ENCODE measurements at places on chromosomes 4 and X.

- DNase-seq: no peak
Measured at GRCh38 chr4:12852338-12853307, 631.5 kb downstream of the RAB28 start.

GRCh38 chr4:10529291-10530136 lies 72.3 kb upstream of the ZNF518B start:
- no peak for DNase-seq

- DNase-seq: no peak
Measured at GRCh38 chrX:9131066-9131465, 97.1 kb upstream of the FAM9B start.

- no peak for DNase-seq
Measured at GRCh38 chr4:174702979-174703478, 126.0 kb downstream of the GLRA3 start.

GRCh38 chrX:15781961-15782699 lies 8.2 kb upstream of the ZRSR2 start:
- DNase-seq: no peak

DNA sequence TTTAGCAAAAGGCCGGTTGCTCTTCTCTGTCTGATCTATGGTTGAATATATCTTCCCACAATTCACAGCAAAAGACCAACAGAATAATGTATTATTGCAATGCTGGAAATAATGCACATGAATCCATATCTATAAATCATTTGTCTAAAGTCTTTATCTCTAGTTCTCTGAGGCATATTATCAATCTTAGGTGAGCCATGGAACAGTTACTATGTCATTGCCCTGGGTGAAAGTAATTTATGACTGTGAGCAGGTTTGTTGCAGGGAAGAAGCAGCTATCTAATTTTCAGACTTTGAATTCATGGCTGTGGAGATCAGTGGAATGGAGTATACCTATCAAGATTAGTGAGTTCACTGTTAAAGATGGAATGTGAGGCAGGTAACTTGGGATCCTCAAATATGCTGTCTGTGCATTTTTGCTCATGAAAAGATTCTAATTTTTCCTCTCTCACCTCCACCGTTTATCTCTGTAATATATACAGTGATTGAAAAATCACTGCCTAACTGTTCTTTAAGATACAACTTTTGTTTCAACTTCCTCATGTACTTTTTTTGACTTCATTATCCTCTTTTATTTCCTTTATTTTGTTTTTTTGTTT lies 256.8 kb upstream of the ARSJ start:
- DNase-seq: no peak

DNA sequence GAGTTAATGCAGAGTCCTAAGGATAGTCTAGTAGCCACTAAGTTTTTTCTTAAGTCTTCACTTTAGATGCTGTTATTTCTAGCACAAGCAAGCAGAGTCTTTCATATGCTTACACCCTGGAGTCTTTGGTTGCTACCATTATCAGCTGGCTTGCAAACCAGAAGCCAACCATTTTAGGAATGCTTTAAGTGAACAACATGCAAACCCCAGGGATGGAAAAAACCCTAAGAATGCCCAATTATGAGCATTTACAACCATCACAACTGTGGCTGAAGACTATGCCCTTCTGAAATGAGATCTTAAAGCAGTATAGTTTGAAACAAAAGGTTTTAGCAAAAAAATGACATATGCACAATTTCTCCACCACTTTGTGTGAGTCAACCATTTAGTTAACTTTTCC lies 6.6 kb downstream of the MID1IP1 start:
- DNase-seq: no peak

GRCh38 chrX:13780868-13781427 lies 35.9 kb downstream of the GPM6B start:
- no peak for DNase-seq

DNA sequence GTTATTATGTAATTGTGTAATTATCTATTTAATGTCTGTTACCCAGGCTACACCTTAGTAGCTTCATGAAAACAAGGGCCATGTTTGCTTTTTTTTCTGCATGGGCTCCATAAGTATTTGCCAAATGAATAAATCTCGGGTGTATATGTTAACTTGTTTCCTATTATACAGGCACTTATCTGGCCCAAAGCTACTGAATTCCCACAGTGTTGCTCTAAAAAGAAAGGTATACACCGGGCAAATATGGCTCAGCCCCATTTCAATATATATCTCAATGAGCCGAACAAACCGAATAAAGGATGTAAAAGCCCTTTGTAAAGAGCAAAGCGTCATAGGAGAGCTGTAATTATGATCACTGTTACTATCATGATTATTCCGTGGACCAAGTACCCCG lies 767 bp downstream of the PAQR3 start:
- no peak for DNase-seq

DNA sequence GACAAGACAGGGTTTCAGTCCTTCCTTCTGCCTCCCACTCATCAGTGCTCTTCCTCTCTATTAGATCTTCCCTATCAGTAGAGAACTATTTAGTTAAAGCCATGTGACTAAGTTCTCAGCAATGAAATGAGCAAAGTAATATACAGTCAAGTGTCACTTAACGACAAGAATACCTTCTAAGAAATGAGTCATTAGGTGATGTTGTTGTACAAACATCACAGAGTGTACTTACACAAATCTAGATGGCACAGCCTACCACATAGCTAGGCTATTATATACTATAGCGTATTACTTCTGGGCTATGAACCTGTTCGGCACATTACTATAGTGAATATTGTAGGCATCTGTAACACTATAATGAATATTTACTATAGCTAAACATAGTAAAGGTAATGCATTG lies 71.3 kb downstream of the POU4F2 start:
- no peak for DNase-seq

DNA sequence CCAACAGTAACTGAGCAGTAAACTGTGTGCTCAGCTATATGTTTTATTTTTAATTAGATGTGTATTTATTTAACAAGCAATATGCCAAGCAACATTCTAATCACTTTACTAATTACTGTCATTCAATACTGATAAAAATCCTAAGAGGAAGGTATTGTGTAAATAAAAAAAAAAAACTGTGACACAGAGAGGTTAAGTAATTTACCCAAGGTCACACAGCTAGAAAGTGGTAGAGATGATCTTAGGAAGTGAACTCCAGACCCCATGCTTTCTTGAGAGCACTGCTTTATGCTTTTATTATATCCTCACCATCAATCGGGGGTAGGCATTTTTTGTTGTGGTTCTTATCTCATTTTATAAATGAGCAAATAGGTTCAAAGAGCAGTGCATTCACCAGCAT lies 417.1 kb downstream of the RAB28 start:
- no peak for DNase-seq

- no peak for DNase-seq
Measured at GRCh38 chrX:68676335-68676734, 28.9 kb downstream of the STARD8 start.

GRCh38 chrX:47093248-47093647 lies 15.0 kb downstream of the RGN start:
- DNase-seq: no peak

GRCh38 chrX:119690921-119691716 lies 1.8 kb downstream of the SEPTIN6 start:
- no peak for DNase-seq

DNA sequence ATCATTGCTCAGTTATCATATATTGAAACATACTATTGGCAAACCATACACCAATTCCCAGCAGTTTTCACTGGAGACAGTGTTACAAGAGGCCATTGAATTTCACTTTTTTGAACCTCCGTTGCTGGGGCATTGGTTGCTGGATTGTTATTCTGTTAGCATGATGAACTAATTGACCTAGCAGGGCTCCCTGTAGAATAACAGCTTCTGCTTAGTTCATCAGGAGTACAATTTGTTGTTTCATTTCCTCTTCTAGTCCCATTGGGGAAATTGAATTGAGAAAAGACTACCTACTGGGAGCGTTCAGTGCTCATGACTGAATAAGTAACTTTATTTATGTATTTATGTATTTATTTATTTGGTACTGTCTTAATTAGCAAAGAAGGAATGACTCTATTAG lies 151.6 kb downstream of the SLIT2 start:
- no peak for DNase-seq

DNA sequence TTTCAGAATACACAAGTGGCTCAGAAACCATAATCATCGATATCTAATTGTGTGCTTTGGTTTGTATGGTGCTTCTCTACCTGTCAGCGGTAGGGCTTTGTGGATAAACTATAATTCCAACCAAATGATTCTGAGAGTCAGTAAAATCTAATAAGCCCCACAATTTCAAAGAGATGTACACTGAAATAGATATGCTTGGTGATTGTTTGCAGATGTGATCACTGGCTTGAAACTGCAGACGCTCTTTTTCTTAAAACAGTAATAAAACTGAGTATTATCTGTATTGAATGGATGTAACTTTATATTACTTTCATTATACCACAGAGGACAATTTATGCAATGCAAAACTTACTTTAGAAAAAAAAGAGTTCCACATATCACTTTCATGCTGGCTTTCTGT lies 198.8 kb upstream of the ANXA10 start:
- no peak for DNase-seq

- DNase-seq: no peak
Measured at GRCh38 chr4:16297003-16297402, 70.7 kb upstream of the TAPT1 start.

GRCh38 chr4:153409924-153410501 lies 56.1 kb upstream of the TMEM131L start:
- no peak for DNase-seq

DNA sequence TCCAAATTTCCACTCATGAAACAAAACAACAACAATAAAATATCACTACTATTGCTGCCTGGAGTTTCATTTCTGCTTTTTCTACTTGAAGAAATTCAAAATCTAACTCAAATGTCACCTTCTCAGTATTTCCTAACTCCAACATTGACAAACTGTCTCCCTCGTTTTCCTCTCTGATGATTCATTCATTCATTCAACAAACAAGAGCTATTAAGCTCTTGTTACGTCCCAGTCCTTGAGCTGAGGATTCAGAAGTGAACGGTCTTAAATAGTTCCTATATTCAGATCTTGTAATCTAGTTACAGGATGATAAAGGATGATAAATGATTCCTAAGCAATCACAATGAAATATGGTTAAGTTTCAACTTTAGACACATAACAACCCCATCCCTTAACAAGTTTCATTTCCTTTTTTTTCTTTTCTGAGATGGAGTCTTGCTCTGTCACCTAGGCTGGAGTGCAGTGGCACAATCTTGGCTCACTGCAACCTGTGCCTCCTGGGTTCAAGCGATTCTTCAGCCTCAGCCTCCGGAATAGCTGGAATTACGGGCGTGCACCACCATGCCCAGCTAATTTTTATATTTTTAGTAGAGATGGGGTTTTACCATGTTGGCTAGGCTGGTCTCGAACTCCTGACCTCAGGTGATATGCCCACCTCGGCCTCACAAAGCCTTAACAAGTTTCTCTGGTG lies 1.7 kb downstream of the SLC9B2 start:
- DNase-seq: no peak

DNA sequence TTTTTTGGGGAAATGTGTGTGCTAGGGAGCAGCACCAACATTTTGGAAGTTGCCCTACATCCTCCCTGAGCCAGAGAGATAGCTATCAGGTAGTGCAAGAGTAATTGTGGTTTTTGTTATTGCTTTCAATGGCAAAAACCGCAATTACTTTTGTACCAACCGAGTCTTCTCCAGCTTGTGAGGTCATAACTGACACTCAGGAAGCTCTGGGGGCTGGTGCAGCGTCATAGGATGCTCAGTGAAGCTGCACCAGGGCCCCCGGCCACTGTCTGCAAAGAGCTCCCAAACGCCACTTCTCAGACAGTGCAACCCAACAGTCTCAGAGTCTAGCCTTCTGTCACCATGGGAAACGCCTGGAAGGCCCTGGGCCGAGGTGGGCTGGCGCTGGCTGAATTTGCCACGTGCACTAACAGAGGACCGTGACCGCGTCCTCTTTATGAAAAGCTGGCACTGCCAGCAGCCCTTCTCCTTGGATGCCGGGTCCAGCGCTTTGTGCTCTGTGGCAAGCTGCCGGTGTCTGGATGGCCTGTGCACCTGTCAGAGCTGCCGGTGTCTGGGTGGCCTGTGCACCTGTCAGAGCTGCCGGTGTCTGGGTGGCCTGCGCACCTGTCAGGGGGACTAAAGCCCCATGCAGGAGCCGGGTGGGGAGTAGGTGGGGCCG lies 19.4 kb downstream of the SH3TC1 start:
- DNase-seq: no peak

DNA sequence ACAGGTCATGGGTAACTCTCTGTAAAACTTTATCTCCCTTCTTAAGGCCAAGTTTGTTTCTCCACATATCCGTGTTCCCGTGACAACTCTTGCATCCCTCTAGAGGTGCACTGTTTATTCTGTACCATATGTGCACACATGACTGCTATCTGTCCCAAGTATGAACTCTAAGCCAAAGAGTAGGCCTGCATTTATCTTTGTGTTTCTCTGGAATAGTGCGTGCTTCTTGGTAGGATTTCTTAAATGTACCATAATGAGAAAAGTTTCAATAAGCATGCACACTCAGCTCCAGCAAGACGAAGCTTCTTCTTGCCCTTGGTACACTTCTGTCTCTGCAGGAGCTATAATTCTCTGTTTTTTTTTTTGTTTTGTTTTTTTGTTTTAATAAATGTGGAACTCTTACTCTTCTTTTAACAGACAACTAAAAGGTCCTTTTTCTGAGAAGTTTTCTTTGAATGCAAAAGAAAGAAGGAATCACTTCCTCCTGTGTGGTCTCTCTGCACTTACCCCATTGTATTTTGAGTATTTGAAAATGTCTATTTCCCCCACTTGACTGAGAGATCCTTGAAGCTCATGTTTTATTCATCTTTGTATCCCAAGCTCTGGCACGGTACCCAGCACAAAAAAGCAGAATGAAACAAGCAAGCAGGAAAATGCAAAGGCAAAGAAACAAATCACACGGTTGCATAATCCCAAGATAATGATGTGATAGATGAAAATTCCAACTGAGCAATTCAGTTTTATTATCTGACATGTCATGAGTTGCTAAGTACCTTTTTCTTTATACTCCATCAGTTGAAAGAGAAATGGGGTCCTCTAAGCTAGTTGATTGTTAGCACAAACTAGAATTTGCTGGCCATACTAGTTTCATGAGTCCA lies 521.9 kb upstream of the BOD1L1 start:
- DNase-seq: no peak

DNA sequence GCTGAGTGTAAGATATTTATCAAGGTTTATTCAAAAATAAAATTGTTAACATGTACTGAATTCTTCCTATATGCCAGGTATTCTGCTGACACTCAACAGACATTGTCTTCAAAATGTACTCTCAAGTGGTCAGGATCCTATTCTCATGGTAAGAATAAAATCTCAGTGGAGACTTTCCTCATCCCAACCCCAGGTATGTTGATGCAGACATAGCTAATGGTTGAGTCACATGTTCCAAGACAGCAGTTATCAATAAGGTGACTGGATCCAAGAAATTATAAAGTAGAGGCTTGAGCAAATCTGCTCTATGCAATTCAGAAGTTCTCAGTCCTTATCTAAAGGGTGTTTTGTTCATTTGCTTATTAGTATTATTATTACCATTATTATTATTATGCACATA lies 115.2 kb upstream of the GABRA2 start:
- no peak for DNase-seq

GRCh38 chr4:38723726-38724474 lies 58.9 kb downstream of the TLR10 start:
- DNase-seq: no peak

- no peak for DNase-seq
Measured at GRCh38 chr4:176198316-176198903, 3.0 kb upstream of the SPATA4 start.
